ENCODE measurements at places on chromosomes 1 and 21. TPM values are rescaled to one million over a fixed set of nuclear protein-coding genes. Genes with fewer than 3 reads are reported as not detected.

Gene MSH4
- total RNA-seq, result 2.7 TPM

GRCh38 chr1:65459397-65459768 is 38.9 kb downstream of the LEPR start:
- H3K4me1 ChIP-seq, result no peaks in the 10 kb centered on the region
- no peaks in the 10 kb centered on the region for H3K27me3 ChIP-seq
- H3K27ac ChIP-seq, result no peak overlapping the region
- H3K4me3 ChIP-seq, result no peak overlapping the region

Gene UTP11
- 23.4 TPM for total RNA-seq

Gene HPCAL4
- total RNA-seq, result not detected

DNA sequence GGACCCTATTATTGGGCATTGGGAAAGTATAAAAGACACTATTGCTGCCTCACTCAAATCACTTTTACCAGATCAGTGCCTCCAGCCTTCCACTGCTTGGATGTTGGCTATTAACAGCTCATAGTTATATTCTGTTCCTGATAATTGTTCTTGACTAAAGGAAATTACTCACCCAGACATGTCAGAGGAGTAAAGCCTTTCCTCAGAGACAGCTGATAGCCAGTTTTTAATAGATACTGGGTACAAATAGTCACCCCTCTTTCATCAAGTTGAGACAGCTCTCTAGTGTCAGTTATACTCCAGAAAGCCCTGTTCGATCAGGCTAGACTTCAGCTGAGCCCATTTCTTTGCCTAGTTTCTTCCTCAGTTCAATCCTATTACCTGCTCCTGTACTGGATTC is 876.1 kb upstream of the B3GALT2 start:
- no peak overlapping the region for H3K4me3 ChIP-seq
- H3K27ac ChIP-seq, result no peak overlapping the region
- no peaks in the 10 kb centered on the region for H3K27me3 ChIP-seq

DNA sequence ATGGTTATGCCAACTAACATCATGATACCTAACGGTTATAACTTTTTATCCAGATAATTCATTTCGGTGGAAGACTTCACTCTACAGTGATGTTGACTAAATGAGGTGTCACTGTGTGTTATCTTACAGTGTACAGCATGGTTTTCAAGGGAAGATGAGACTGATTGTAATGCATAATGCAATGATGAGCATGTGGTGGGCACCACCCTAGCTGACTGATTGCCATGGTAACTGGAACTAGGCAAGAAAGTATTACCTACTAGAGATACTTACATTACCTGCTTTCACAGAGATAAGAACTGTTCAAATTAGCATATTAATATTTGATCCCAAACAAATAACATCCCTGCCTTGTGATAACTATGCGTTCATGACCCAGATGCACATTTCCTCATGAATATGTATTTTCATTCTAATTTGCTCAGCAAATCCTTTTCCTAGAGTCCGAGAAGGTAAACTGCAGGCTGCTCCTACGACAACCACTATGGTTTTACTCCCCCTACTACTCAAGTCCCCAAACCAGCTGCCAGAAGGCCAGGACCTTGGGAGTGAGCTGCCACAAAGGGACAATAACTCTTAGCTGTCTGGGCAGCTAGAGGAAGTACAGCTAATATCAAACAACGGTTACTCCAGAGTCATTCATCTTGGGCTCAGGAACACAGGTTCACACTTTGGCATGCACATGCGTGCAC is 29.2 kb downstream of the TRABD2B start:
- H3K4me3 ChIP-seq, result no peak overlapping the region
- no peak for DNase-seq
- H3K4me1 ChIP-seq, result peaks cover 6% of the 10 kb centered on the region
- H3K27ac ChIP-seq, result no peak overlapping the region
- no peaks in the 10 kb centered on the region for H3K27me3 ChIP-seq

DNA sequence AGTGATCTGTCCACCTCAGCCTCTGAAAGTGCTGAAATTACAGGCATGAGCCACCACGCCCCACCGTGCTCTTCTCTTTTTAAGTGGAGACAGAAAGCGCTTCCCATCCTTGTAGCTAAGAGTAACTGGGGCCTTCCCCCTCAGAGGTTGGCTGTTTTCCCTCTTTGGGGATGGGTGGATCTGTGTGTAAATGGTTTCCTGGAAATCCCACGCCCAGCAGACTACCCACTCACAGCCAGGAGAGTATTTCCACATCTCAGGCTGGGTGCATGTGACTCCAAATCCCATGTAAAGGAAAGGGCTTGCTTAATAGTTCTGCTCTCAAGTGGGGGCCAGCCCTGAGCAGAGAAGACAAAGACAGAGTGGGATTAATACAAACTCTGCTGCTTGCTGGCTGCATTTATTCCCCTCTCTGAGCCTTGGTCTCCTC is 19.6 kb upstream of the TCEA3 start:
- H3K4me1 ChIP-seq, result peaks cover 35% of the 10 kb centered on the region
- peaks cover 43% of the 10 kb centered on the region for H3K36me3 ChIP-seq
- no peaks in the 10 kb centered on the region for H3K27me3 ChIP-seq
- no peak overlapping the region for H3K4me3 ChIP-seq

DNA sequence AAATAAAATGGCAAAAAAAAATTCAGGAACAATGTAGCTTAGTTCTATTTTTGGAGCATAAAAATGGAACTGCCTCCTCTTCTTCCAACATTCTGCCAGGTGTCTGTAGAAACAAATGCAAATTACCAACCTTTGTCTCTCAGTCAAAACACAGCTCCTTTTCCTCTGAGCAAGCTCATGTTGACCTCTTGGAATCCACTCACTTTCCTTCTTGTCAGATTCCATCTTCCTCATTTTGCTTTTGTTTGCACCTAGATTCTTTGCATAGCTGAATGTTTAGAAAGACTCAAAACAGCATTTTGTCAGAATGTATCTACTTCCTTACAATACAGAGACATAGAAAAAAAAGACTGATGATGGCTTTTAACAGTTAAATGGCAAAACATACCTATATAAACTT is 178.2 kb downstream of the ADGRL2 start:
- no peak overlapping the region for H3K27ac ChIP-seq

DNA sequence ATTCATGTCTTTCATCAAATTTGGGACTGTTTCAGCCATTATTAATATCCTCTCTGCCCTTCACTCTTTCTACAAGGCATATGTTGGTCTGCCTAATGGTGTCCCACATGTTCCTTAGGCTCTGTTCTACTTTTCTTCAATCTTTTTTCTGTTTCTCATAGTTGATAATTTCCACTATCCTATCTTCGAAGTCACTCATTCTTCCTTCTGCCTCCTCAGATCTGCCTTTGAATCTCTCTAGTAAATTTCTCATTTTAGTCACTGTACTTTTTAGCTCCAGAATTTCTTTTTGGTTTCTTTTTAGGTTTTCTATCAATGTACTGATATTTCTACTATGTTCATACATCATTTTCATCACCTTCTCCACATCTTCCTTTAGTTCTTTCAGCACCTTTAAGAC is 20.0 kb upstream of the NIBAN1 start:
- H3K4me1 ChIP-seq, result no peaks in the 10 kb centered on the region
- no peaks in the 10 kb centered on the region for H3K27me3 ChIP-seq
- DNase-seq, result no peak
- no peak overlapping the region for H3K4me3 ChIP-seq
- no peak overlapping the region for H3K27ac ChIP-seq

Gene AMIGO1
- 8.4 TPM for total RNA-seq

GRCh38 chr1:210736713-210737112 is 397.2 kb downstream of the KCNH1 start:
- no peak overlapping the region for H3K4me3 ChIP-seq
- no peaks in the 10 kb centered on the region for H3K36me3 ChIP-seq
- DNase-seq, result no peak
- H3K4me1 ChIP-seq, result no peaks in the 10 kb centered on the region
- no peak overlapping the region for H3K27ac ChIP-seq

DNA sequence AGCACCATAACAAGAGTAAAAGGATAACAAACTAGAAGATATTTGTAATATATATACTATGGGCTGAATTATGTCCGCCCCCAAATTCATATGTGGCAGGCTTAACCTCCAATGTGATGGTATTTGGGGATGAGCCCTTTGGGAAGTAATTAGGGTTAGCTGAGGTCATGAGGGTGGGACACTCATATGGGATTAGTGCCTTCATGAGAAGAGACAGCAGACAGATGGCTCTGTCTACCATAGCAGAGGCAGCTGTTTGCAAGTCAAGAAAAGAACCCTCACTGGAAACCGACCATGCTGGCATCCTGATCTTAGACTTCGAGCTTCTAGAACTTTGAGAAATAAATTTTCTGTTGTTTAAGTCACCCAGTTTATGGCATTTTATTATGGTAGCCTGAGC is 303.6 kb downstream of the LMO4 start:
- H3K36me3 ChIP-seq, result no peaks in the 10 kb centered on the region
- no peaks in the 10 kb centered on the region for H3K4me1 ChIP-seq
- no peaks in the 10 kb centered on the region for H3K27me3 ChIP-seq

DNA sequence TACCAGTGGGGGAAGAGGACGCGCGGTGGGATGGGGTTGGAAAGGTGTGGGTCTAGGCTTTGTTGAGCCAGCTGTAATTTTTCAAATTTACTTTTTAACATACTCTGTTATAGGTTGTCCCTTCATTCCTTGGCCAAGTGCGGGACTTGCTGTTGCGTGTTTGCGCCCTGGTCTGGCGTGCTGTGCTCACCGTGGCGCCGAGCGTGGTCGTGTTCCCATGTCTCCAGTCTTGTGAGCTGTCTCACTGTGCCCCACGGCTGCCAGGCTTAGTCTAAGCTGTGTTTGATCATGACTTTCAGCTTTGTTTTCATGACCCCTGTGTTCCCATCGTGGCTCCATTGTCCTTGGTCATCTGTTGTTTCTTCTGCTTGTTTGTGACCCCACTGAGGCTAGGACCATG is 26.0 kb downstream of the TRAPPC10 start:
- H3K36me3 ChIP-seq, result no peaks in the 10 kb centered on the region
- no peak for DNase-seq
- H3K4me3 ChIP-seq, result no peak overlapping the region
- no peaks in the 10 kb centered on the region for H3K4me1 ChIP-seq
- H3K27me3 ChIP-seq, result no peaks in the 10 kb centered on the region
- H3K27ac ChIP-seq, result no peak overlapping the region

DNA sequence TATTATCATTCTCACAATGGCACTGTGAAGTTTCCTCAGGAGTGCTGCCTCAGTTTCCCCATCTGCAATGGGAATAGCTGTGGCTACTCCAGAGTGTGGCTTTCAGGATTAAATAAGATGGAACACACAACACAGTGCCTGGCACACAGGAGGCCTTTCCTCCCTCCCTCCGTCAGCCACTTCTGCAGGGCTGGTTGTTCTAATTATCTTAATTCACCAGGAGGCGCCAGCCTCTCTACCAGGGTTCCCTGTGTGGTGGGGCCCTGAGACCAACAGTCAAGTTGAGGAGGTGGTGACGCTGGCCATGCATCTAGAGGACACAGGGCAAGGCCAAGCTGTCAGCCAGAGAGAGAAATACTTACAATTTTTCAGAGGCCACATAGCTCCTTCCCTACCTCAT is 6.3 kb upstream of the FOXO6 start:
- H3K27me3 ChIP-seq, result peaks cover 9% of the 10 kb centered on the region
- DNase-seq, result no peak
- H3K4me1 ChIP-seq, result no peaks in the 10 kb centered on the region
- no peak overlapping the region for H3K27ac ChIP-seq

GRCh38 chr1:19872190-19872589 is 10.0 kb upstream of the OTUD3 start:
- DNase-seq, result no peak
- no peak overlapping the region for H3K27ac ChIP-seq
- no peaks in the 10 kb centered on the region for H3K36me3 ChIP-seq

Gene TMPRSS15
- total RNA-seq, result not detected

DNA sequence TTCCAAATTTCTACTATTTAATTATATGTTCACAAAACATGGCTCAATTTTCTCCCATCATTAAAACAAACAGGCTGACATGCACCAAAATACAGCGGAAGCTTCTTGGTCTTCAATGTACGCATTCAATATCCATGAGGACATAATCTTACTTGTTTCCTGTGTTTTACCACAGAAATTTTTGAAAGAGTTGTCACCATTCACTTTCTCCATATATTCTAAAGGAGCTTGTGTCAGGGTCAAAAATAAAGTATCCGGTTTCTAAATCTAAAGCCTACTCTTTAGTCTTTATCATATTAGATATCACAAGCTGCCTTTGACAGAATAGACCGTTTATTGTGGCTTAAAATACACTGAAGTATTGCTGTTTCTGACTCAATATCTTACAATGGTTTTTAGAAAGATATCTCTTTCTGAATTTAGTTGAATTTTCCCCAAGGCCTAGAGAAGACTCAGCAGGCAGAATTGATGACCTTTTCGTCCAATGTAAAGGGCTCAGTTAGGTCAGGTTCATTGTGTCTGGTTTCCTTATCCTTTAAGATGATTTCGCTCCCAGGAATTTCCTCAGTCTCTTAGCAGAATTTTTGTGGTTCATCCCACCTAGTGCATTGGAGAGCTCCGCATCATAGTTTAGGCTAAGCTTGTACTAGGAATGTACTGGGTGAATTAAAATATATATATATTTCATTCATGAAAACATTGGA is 717.2 kb downstream of the NCAM2 start:
- H3K4me1 ChIP-seq, result no peaks in the 10 kb centered on the region
- no peak overlapping the region for H3K4me3 ChIP-seq
- DNase-seq, result no peak
- H3K36me3 ChIP-seq, result no peaks in the 10 kb centered on the region
- no peaks in the 10 kb centered on the region for H3K27me3 ChIP-seq

- no peaks in the 10 kb centered on the region for H3K27me3 ChIP-seq
- no peak overlapping the region for H3K27ac ChIP-seq
- DNase-seq, result no peak
- no peak overlapping the region for H3K4me3 ChIP-seq
- H3K36me3 ChIP-seq, result no peaks in the 10 kb centered on the region
- H3K4me1 ChIP-seq, result peaks cover 12% of the 10 kb centered on the region
Observed at GRCh38 chr1:47941609-47942239, 55.5 kb downstream of the TRABD2B start.

GRCh38 chr1:204343247-204343646 is 16.5 kb downstream of the PLEKHA6 start:
- no peaks in the 10 kb centered on the region for H3K4me1 ChIP-seq
- no peak overlapping the region for H3K27ac ChIP-seq
- DNase-seq, result no peak
- H3K36me3 ChIP-seq, result no peaks in the 10 kb centered on the region
- no peak overlapping the region for H3K4me3 ChIP-seq
- no peaks in the 10 kb centered on the region for H3K27me3 ChIP-seq

Gene MTFR1L
- 65.7 TPM for total RNA-seq

- no peak overlapping the region for H3K4me3 ChIP-seq
- DNase-seq, result peak; percentile 23
- no peaks in the 10 kb centered on the region for H3K27me3 ChIP-seq
- H3K4me1 ChIP-seq, result no peaks in the 10 kb centered on the region
- H3K36me3 ChIP-seq, result no peaks in the 10 kb centered on the region
- no peak overlapping the region for H3K27ac ChIP-seq
Observed at GRCh38 chr1:172766462-172766861, 107.6 kb downstream of the FASLG start.

Gene ZBTB48
- 41.1 TPM for total RNA-seq

Gene OR2L3
- total RNA-seq, result not detected

- H3K4me3 ChIP-seq, result no peak overlapping the region
- H3K27me3 ChIP-seq, result no peaks in the 10 kb centered on the region
- peaks cover 13% of the 10 kb centered on the region for H3K4me1 ChIP-seq
- no peak overlapping the region for H3K27ac ChIP-seq
- DNase-seq, result peak; percentile 32
Observed at GRCh38 chr1:236168716-236169429, 26.5 kb downstream of the GPR137B start.

- no peak overlapping the region for H3K27ac ChIP-seq
- H3K4me1 ChIP-seq, result no peaks in the 10 kb centered on the region
- no peaks in the 10 kb centered on the region for H3K36me3 ChIP-seq
- no peak overlapping the region for H3K4me3 ChIP-seq
- no peak for DNase-seq
Observed at GRCh38 chr1:69157046-69157756, 410.5 kb upstream of the LRRC7 start.
